ENCODE measurements at places on chromosomes 12 and 14.

GRCh38 chr14:50798048-50798421 lies 32.9 kb downstream of the NIN start:
- H3K27me3 ChIP-seq = peaks cover 4% of the 10 kb centered on the region
- H3K36me3 ChIP-seq = peaks cover 12% of the 10 kb centered on the region
- H3K4me3 ChIP-seq = no peak overlapping the region
- no peak overlapping the region for H3K27ac ChIP-seq

DNA sequence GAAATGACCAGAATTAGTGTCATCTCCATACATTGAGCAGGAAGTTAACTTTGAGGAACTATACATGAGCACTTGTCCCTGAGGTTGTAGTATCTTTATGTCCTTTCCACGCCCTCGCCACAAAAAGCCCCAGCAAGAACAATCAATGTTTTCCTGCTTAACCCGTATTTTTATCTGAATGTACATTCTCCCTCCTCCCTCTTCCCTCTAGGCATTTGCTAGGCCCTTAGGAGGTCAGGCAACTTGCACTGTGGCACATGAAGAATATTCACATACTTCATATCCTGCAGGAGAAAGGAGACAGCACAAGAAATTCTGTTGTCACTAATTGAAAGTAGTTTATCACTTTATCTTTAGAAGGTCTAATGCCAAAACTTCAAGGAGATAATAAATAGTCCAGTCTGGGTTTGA lies 18.1 kb upstream of the DUSP6 start:
- H3K36me3 ChIP-seq = no peaks in the 10 kb centered on the region
- H3K27me3 ChIP-seq = peaks cover 3% of the 10 kb centered on the region
- no peak overlapping the region for H3K27ac ChIP-seq
- no peak for DNase-seq
- peaks cover 13% of the 10 kb centered on the region for H3K4me1 ChIP-seq

GRCh38 chr14:103735439-103735814 lies 19.8 kb downstream of the ZFYVE21 start:
- H3K4me1 ChIP-seq = peaks cover 14% of the 10 kb centered on the region
- peaks cover 51% of the 10 kb centered on the region for H3K36me3 ChIP-seq
- no peak for DNase-seq
- no peak overlapping the region for H3K27ac ChIP-seq
- H3K27me3 ChIP-seq = peaks cover 16% of the 10 kb centered on the region

DNA sequence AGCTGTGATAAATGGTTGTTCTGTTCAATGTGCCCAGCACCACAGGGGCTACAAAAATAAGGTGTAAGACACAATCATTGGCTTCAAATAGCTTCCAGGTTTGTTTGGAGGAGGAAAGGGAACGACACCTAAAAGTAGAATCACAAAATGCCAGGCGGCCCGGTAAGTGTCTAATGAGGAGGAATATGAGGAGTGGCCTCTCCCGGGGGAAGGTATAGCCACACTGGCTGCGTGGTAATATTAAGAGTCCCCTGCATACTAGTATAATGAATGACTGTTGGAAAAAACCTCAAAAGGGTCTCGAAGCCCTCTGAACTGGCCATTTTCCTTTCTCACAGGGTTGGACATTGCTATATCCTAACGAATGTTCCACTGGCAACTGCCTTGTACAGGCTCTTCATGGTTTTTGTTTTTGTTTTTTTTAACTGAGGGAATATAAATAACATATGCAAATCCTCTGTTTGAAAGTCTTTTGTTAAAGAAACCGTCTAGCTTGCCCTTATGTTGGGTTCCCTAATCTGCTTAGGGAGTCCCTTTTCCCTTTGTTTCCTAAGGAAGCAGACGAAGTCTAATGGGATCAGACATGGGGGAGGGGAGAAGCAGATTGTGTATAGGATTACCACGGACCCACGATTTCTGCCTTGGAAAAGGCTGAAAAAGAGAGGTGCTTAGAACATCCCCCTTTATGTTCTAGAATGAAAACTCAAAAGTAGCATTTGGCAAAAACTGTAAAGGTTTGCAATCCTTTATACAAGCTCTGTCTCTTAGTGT lies 4.2 kb downstream of the CCDC60 start:
- DNase-seq = no peak
- H3K4me3 ChIP-seq = no peak overlapping the region
- H3K4me1 ChIP-seq = peaks cover 15% of the 10 kb centered on the region
- H3K27me3 ChIP-seq = peaks cover 14% of the 10 kb centered on the region

GRCh38 chr12:101604132-101604531 lies 9.4 kb downstream of the MYBPC1 start:
- H3K4me3 ChIP-seq = no peak overlapping the region
- no peak overlapping the region for H3K27ac ChIP-seq
- no peaks in the 10 kb centered on the region for H3K4me1 ChIP-seq
- H3K27me3 ChIP-seq = no peaks in the 10 kb centered on the region

- peak overlapping the region; percentile 48 for H3K4me3 ChIP-seq
- peak; percentile 30 for DNase-seq
- peak overlapping the region; percentile 100 for H3K27ac ChIP-seq
- H3K27me3 ChIP-seq = peaks cover 4% of the 10 kb centered on the region
These were observed 14.0 kb downstream of the KCTD10 start for GRCh38 chr12:109462868-109463692.

GRCh38 chr14:100144996-100145646 lies 14.3 kb downstream of the DEGS2 start:
- H3K4me3 ChIP-seq = no peak overlapping the region
- no peaks in the 10 kb centered on the region for H3K36me3 ChIP-seq
- no peak overlapping the region for H3K27ac ChIP-seq
- H3K4me1 ChIP-seq = peaks cover 13% of the 10 kb centered on the region

DNA sequence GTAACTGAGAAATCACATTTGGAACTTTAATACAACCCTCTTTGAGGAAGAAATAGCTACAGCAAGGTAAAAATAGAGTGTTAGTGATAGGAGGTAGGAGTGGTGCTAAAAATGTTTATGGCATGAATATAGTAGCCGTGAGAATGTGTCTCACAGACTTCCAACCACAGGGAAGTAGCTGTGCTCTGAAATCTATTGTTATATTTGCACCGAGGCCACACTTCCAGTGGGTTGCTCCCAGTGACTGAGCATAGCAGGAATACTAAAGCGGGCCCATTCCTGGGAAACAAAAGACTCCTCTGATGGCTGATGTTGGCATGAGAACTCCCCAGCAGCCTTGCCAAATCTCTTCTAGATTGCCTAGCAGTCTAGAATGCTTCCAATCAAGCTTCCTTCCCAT lies 174.1 kb upstream of the PLXNC1 start:
- peak overlapping the region; percentile 20 for H3K27ac ChIP-seq
- no peaks in the 10 kb centered on the region for H3K27me3 ChIP-seq
- no peak for DNase-seq
- peak overlapping the region; percentile 18 for H3K4me3 ChIP-seq

DNA sequence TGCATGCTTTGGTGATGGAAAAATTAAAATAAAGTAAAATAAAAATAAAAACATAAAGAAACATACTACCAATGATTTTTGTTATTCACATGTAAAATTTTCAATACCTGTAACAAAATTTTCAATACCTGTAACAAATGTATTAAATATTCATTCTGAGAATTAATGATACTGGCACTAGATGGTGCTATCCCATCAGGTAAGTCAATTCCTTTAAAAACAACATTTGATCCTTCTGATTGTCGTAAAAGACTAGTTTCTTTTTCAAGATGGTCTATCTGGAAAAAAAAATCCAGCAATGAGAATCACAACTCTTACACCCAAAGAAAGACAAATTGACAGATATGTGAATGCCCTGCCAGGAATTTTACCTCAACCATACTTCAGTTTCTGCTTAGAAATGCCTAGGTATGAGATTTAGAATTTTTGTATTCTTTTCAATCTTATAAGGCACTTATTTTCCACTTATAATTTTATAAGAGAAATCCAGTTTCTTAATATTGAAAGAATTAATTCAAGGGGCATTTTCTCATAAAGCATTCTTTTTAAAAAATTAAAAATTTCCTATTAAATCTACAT lies 30.7 kb downstream of the CEP290 start:
- H3K27me3 ChIP-seq = no peaks in the 10 kb centered on the region
- no peaks in the 10 kb centered on the region for H3K36me3 ChIP-seq
- no peak overlapping the region for H3K4me3 ChIP-seq
- H3K4me1 ChIP-seq = no peaks in the 10 kb centered on the region

DNA sequence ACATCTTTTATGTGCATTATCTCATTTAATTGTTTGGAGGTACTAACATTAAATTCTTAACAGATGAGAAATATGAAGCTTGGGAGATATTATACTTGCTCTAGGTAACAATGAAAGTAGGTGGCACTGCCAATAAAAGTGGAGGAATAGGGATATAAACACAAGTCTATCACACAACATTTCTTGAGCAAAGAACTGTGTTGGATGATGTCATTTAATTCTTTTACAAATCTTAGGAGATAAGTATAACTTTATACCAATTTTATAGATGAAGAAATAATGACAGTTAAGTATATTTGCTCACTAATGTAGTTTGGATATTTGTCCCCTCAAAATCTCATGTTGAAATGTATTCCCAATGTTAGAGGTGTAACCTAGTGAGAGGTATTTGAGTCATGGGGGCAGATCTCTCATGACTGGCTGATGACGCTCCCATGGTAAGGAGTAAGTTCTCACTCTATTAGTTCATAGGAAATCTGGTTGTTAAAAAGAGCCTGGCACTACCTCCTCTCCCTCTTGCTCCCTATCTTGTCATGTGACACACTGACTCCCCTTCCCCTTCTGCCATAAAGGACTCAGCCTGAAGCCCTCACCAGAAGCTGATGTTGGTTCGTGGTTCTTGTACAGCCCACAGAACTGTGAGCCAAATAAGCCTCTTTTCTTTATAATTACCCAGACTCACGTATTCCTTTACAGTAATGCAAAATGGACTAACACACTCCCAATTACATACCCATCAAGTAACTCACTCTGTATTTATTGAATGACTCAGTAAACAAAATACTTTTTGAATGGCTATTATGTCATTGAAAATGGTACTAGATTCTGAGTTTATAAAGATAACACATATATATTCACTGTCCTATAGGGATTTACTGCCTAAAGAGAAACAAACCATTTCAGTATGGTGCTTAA lies 146.8 kb upstream of the KITLG start:
- H3K4me1 ChIP-seq = no peaks in the 10 kb centered on the region
- H3K4me3 ChIP-seq = no peak overlapping the region
- H3K27me3 ChIP-seq = peaks cover 2% of the 10 kb centered on the region
- no peaks in the 10 kb centered on the region for H3K36me3 ChIP-seq
- no peak overlapping the region for H3K27ac ChIP-seq

GRCh38 chr14:69886453-69887242 lies 7.4 kb downstream of the SMOC1 start:
- no peak for DNase-seq
- H3K36me3 ChIP-seq = no peaks in the 10 kb centered on the region
- no peaks in the 10 kb centered on the region for H3K4me1 ChIP-seq
- H3K27ac ChIP-seq = no peak overlapping the region

- H3K27ac ChIP-seq = no peak overlapping the region
- H3K4me1 ChIP-seq = peaks cover 12% of the 10 kb centered on the region
These were observed 6.3 kb upstream of the FLRT2 start for GRCh38 chr14:85523624-85524023.

- no peak overlapping the region for H3K4me3 ChIP-seq
- peaks cover 14% of the 10 kb centered on the region for H3K4me1 ChIP-seq
- DNase-seq = no peak
- no peak overlapping the region for H3K27ac ChIP-seq
These were observed 899 bp upstream of the KCNH3 start for GRCh38 chr12:49537752-49538509.

DNA sequence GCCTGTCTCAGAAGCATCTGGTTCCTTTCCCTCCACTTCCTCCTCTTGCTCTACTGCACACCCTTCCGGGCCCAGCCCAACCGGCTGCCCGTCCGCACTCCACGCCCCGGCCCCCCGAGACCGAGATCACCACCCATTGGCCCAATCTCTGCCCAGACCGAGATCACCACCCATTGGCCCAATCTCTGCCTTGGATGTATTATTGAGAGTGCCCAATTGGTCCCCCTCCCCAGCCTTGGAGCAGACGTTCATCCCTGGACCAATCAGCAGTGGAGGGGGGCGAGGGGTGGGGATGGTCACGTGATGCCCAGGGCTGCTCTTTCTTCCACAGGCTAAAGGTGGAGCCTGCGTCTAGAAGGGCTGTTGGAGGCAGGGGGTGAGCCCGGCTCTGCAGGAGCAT lies 75.6 kb upstream of the TMEM132C start:
- no peak for DNase-seq
- no peaks in the 10 kb centered on the region for H3K4me1 ChIP-seq
- no peak overlapping the region for H3K27ac ChIP-seq
- H3K4me3 ChIP-seq = no peak overlapping the region
- peaks cover 17% of the 10 kb centered on the region for H3K36me3 ChIP-seq
